ENCODE measurements at places on chromosomes 16 and 17.

- DNase-seq, result no peak
These were observed 1.4 kb downstream of the SRSF2 start for GRCh38 chr17:76735586-76736348.

DNA sequence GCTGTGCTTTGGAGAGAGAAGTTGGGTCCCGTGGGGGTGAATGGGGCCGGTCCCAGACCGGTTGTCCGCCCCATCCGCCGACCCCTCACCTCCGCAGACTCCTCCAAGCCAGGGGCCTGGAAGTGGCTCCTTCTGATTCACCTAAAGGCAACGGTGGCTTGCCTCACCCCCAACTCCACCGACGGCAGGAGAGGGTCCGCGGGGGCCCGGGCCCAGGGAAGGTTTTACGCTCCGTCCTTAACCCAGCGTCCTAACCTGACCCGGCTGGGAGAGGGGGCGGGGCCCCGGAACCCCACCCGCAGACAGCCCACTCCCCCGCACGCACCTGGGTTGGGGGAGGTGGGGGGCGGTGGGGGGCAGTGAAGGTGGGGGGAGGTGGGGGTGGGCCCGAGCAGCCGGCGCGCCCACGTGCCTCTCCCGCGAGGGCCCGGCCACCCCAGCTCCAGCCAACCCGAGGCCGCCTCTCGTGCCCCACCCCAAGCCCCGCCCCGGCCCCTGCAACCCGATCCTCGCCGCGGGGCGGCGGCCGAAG, 12.7 kb upstream of the CD300A start:
- DNase-seq, result no peak

DNA sequence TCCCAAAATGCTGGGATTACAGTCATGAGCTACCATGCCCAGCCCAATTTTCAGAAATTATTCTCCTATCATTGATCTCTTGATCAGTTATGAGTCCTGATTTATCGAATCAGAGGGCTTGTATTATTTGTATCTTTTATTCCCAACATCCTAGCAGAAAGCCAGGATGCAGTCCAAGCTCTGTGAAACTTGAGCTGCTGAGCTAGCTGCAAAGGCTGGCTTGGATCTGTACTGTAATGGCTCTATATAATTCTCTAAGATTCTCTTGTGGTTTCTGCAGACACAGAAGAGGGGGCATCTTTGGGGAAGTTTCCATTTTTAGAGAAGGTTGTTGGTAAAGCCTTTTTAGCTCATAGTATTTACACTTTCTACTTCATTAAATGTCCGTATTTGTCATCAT, 227.1 kb downstream of the MAP2K4 start:
- DNase-seq, result no peak

GRCh38 chr17:66843627-66844026, 8.7 kb downstream of the CACNG5 start:
- DNase-seq, result no peak

DNA sequence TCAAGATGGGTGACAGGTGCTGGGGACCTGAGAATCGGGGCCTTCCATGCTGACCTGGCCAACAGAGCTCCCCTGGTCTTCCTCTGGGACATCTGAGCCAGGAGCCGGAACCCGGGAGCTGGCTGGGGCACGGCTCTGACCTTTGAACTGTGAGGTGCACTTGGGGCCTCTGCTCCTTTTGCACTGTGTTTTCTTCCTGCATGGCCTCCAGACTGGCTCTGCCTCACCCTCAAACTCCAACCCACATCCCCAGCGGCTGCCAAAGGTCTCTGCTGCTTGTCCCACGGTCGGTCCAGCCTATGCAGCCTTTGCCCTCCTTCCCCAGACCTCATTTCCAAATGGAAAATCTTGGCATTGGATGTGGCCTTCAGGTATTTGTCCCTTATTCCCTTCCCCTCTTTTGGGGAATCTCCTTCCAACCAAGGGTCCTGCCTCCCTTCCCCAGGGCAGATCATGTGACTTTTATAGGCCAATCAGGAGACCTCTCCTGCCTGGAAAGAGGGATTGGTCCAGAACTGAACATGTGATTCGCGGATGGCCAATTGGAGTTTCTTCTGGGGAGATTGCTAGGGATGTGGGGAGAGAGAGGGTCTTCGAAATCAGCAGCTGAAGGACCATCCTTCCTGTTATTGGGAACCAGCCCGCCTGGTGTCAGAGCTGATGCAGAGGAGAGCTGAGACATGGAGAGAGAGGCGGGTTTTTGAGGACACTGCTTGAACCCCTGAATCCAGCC, 117.9 kb downstream of the CYLD start:
- DNase-seq, result no peak

Data from NCI-H748 treated with DMSO at 0.1 percent for 48 hours (cell line).